ENCODE measurements at places on chromosomes 11 and 22. TPM values are rescaled to one million over a fixed set of nuclear protein-coding genes. Genes with fewer than 3 reads are reported as not detected.
A peak's percentile ranks its signal among the peaks of the same experiment; 100 is the strongest.

GRCh38 chr11:71572811-71573210 is 7.4 kb downstream of the KRTAP5-10 start:
- no peak overlapping the region for H3K27ac ChIP-seq
- H3K27me3 ChIP-seq, result no peaks in the 10 kb centered on the region
- DNase-seq, result no peak
- no peaks in the 10 kb centered on the region for H3K36me3 ChIP-seq
- H3K4me3 ChIP-seq, result no peak overlapping the region

GRCh38 chr11:130162733-130163132 is 3.2 kb downstream of the ST14 start:
- no peaks in the 10 kb centered on the region for H3K4me1 ChIP-seq
- no peak for DNase-seq
- H3K36me3 ChIP-seq, result no peaks in the 10 kb centered on the region
- 0 out of 2 replicates have a peak, but pooled peaks cover 3% of the 10 kb centered on the region for H3K27me3 ChIP-seq

DNA sequence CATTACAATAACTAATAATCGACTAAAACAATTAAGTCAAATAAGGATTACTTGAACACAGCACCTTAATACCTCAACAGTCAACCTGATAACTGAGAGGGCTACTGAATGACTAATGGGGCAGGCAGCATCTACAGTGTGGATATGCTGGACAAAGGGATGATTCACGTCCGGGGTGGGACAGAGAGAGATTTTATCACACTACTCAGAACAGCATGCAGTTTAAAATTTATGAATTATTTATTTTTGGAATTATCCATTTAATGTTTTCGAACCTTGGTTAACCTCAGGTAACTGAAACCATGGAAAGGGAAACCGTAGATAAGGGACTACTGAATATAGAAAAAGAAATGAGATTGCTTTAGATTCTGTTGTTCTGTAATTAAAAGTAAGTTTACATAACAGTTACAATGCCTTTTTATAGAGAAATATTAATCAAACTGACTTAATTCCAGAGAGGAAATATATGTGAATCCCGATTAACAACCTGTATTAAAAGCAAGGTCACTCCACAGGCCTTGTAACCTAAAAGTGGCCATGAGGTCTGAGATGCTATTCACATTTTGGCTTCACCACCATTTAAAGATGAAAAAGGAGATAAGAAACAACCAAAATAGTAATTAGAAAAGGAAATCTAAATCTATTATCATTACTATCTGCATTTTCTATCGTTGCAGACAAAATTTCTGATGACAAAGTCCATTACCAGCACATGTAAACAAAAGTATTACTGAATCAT is 119.0 kb upstream of the TP53AIP1 start:
- H3K27me3 ChIP-seq, result no peaks in the 10 kb centered on the region
- no peaks in the 10 kb centered on the region for H3K36me3 ChIP-seq
- H3K4me3 ChIP-seq, result no peak overlapping the region
- 0 out of 2 replicates have a peak overlapping the region, but pooled peaks have one; percentile 22 for H3K27ac ChIP-seq
- H3K4me1 ChIP-seq, result peaks cover 8% of the 10 kb centered on the region
- peak; percentile 14 for DNase-seq

DNA sequence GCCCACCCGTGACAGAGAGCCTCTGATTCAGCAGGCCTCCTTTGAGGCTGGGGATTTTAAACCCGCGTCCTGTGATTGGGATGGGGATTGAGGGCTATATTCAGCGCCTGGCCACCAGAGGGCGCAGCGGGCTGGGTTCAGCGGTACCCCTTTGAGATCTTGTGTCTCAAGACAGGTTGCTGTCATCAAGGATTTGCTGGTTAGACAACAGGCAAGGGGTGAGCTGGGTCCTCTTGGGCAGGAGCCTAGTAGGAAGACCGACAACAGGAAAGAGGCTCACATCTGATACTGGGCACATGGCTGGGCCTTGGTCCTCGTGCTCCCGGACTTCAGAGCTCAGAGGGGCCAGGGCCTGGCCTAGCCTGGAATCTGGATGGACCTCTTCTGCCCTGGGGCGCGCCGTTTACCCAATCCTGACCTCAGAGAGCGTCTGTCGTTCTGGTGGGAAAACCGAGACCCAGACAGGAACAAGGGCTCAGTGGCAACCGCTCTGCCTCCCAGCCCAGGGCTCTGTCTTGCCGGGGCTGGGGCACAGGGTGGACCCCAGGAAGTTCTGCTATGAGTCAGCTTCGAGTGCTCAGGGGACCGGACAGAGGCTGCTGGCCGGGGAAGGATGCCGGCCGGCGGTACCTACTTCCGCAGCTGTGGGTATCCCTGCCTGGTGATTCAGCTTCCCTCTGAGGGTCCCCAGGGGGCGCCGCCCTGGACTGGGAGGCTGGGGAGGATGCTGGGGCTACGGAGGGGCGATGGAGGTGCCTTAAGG is 929 bp upstream of the SLC35E4 start:
- H3K4me1 ChIP-seq, result peaks cover 27% of the 10 kb centered on the region
- peak overlapping the region; percentile 57 for H3K4me3 ChIP-seq
- H3K27ac ChIP-seq, result no peak overlapping the region

- DNase-seq, result no peak
- peaks cover 9% of the 10 kb centered on the region for H3K4me1 ChIP-seq
- no peak overlapping the region for H3K4me3 ChIP-seq
- H3K27me3 ChIP-seq, result peaks cover 59% of the 10 kb centered on the region
Measured at GRCh38 chr11:279040-279965, 1.1 kb downstream of the NLRP6 start.

GRCh38 chr22:17007852-17008731 is at the start of gene GAB4:
GAB4 (minus strand) TSS chr22:17008222; CDS start chr22:17008114, 108 bp downstream.
- no peaks in the 10 kb centered on the region for H3K36me3 ChIP-seq
- no peaks in the 10 kb centered on the region for H3K4me1 ChIP-seq
- no peak within 1 kb of the TSS for H3K27ac ChIP-seq
- DNase-seq, result no peak

DNA sequence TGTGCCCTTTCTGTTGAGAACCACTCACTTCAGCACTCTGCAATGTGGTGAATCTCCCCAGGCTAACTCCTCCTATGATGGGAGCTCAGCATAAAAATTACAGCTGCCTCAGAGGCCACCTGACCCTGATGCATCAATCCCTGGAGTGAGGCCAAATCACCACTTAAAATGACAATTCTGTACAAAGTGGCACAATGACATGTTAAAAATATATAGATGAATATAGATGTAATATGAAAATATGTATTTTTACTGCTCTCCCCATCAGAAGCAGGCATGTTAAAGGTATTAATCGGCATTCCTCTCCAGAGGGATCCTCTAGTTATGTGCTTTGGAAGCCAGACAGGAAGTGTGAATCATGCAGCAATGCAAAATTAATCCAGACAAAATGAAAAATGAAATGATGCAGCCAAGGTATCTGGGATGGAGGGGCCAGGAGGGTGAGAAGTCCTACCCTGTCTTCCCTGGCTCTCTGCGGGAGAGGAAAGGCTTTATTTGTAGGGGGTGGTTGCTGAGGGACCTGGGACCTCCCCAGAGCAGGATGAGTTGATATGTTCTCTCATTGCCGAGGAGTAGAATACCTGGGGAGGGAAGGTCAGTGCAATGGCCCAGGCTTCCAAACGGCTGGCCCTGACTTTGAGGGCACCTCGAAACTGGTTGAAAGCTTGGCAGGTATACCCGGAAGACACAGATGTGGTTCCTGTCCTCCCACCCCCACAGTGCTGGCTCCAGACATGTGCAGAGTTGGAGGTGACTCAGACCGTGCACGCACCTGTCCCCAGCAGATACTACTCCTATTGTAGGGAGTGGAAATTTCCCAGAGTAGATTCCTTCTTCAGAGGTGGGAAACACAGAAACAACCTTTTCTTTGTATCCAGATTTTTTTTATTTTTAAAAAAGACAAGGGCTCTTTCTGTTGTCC is 347.9 kb upstream of the NCAM1 start:
- no peaks in the 10 kb centered on the region for H3K36me3 ChIP-seq
- no peaks in the 10 kb centered on the region for H3K27me3 ChIP-seq
- H3K4me1 ChIP-seq, result peaks cover 10% of the 10 kb centered on the region
- no peak overlapping the region for H3K27ac ChIP-seq

DNA sequence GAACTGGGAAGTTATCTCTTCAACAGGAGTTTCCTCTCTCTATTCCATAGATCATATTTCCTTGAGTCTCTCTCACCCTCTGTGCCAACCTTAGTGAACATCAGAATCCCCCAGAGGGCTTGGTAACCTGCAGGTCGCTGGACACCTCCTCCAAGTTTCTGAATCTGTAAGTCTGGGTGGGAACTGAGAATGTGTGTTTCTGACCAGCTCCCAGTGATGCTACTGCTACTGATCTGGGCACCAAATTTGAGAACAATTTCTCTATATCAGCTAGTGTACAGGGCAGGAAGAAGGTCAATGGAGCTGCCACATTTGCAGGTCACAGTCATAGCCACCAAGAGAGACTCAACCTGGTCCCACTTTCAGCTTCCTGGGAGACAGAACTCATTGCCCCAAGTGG is 62.9 kb downstream of the RCN1 start:
- no peak overlapping the region for H3K27ac ChIP-seq
- peaks cover 3% of the 10 kb centered on the region for H3K4me1 ChIP-seq
- DNase-seq, result no peak
- H3K4me3 ChIP-seq, result no peak overlapping the region

DNA sequence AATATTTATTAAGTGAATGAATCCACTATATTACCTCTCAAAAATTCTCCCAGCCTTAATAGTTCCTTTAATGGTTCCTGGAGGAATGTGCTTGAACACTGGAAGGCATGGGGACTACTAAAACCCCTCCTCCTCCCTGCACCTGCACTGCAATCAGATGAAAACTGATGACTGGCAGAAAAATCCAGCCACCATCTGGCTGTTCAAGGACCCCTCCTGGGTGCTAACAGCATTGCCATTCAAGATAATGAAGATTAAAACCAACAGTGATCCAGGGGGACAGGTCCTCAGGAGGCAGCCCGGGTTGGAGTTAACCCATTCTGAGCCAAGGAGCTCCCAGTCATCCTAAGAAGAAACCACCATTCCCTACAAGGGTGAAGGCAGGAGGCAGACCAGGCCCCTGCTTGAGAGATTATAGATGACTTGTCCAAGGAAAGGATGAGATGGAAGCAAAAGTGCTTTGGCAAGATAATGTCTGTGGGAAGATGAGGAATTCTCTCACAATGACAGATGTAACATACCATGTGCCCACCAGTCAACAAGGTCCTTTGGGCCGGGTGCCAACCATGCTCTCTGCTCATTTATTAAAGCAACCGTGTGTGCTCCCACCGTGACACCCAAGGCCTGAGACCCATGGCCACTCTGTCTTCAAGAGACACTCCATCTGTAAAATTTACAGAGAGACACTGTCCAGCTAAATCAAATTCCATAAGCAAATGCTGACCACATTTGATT is 90.6 kb downstream of the LARGE1 start:
- no peak overlapping the region for H3K4me3 ChIP-seq
- H3K27ac ChIP-seq, result no peak overlapping the region
- no peak for DNase-seq
- no peaks in the 10 kb centered on the region for H3K27me3 ChIP-seq

DNA sequence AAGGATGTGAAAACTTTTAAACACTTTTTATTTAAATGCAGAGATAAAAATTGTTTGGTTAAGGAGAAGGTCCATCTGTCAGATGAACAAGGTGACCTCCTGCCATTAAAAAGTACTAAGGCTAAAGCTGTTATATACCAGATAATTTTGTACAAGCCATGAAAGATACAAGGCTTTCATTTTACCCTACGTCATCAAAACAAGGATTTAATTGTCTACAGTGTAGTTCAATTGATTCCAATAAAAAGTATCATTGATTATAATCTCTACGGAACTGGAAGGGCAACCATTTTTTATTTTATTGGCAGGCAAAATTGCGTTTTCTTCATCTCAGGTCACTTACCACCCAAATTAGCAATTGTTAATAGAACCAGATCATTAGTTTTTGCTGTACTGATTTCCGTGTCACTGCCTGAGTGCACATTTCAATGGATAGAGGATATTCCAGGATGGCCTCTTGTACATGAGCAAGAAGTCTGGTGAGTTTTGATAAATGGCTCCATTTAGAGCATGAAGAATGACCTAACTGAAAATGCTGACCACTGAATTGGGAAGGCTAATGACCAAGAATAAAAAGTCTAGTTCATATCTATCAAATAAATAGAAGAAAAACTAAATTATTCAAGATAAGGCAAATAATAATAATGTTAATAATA is 564.9 kb downstream of the JRKL start:
- H3K4me1 ChIP-seq, result no peaks in the 10 kb centered on the region
- H3K27me3 ChIP-seq, result no peaks in the 10 kb centered on the region
- H3K4me3 ChIP-seq, result no peak overlapping the region
- no peaks in the 10 kb centered on the region for H3K36me3 ChIP-seq

GRCh38 chr11:96990914-96991313 is 601.1 kb downstream of the JRKL start:
- H3K4me1 ChIP-seq, result no peaks in the 10 kb centered on the region
- no peak overlapping the region for H3K27ac ChIP-seq
- no peak for DNase-seq
- no peak overlapping the region for H3K4me3 ChIP-seq

GRCh38 chr22:37355174-37355573 is 72.1 kb downstream of the ELFN2 start:
- H3K4me1 ChIP-seq, result peaks cover 14% of the 10 kb centered on the region
- 0 out of 2 replicates have a peak, but pooled peaks cover 7% of the 10 kb centered on the region for H3K27me3 ChIP-seq
- no peaks in the 10 kb centered on the region for H3K36me3 ChIP-seq
- no peak for DNase-seq

DNA sequence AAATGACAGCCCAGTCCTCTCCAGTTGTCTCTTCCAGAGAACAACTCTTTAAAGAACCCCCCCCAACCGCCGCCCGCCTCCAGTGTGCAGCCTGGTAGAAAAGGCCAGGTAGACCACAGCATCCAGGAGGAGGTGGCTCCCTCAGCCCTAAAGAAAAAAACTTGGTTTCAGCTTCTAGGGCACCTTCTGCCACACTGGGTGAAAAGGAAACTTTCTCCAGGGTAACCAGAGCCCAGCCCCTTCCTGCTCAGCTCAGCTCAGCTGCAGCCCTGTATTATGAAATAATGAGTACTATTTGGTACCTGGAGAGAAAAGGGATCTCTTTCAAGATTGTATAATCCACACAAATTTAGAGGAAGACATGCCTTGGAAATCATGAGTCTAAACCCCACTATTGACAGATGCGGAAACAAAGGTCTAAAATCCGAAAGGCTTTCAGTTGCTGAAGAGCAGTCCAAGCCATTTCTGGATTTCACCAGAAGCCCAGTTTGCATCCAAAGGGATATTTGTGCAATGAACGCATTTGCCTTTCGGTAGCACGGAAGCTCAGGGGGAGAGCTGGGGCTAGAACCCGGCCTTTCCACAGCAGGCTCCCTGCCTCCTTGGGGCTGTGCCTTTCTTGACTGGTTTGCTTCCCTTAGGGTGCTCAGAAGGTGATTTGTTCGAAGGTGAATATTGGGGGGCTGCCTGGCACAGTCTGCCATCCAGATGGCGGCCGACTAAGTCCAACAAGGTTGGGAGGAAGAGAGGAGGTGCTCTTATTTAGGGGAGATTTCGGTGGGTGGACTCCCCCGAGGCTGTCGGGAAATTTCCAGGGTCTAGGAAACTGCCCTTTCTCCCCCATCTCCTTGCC is 3.3 kb downstream of the FXYD6 start:
- DNase-seq, result no peak
- H3K27me3 ChIP-seq, result peaks cover 10% of the 10 kb centered on the region
- no peaks in the 10 kb centered on the region for H3K4me1 ChIP-seq
- H3K4me3 ChIP-seq, result no peak overlapping the region
- no peak overlapping the region for H3K27ac ChIP-seq

PGR gene
- total RNA-seq, result not detected

GAL3ST3 gene
- not detected for total RNA-seq

OR52I2 gene
- total RNA-seq, result not detected

DDIAS gene
- 10.3 TPM for total RNA-seq

SULT4A1 gene
- total RNA-seq, result not detected

RIC3 gene
- total RNA-seq, result not detected

CARNS1 gene
- total RNA-seq, result not detected

MACROD1 gene
- total RNA-seq, result 22.6 TPM

OR8A1 gene
- total RNA-seq, result not detected

All from SJSA1 (cell line).